ENCODE measurements at places on chromosomes 3 and 15. TPM values are rescaled to one million over a fixed set of nuclear protein-coding genes. Genes with fewer than 3 reads are reported as not detected.

ISL2 gene
- total RNA-seq: 1.6 TPM

KY gene
- not detected for total RNA-seq

FAM43A gene
- 1.8 TPM for total RNA-seq

GUCA1C gene
- not detected for total RNA-seq

SLC12A8 gene
- total RNA-seq: 6.2 TPM

COL8A1 gene
- total RNA-seq: 84.6 TPM

LAMB2 gene
- 215 TPM for total RNA-seq

FETUB gene
- not detected for total RNA-seq

TRPM1 gene
- not detected for total RNA-seq

GABRG3 gene
- total RNA-seq: not detected

GOLGA6D gene
- total RNA-seq: not detected

LRRN1 gene
- 0.17 TPM for total RNA-seq

GLCE gene
- 19.0 TPM for total RNA-seq

PXYLP1 gene
- total RNA-seq: 5.5 TPM

LYZL4 gene
- total RNA-seq: not detected

KLF15 gene
- total RNA-seq: 3.3 TPM

C3orf80 gene
- total RNA-seq: not detected

LRRIQ4 gene
- not detected for total RNA-seq

SERF2 gene
- 1,279 TPM for total RNA-seq

UQCRC1 gene
- total RNA-seq: 311 TPM

C3orf18 gene
- 7.7 TPM for total RNA-seq

CLDN1 gene
- total RNA-seq: 0.59 TPM

TPRG1 gene
- total RNA-seq: not detected

UBE2E2 gene
- 35.0 TPM for total RNA-seq

NOX5 gene
- total RNA-seq: not detected

ARGFX gene
- not detected for total RNA-seq

ANKUB1 gene
- total RNA-seq: not detected

PRC1 gene
- 172 TPM for total RNA-seq

TF gene
- not detected for total RNA-seq

INKA1 gene
- 2.5 TPM for total RNA-seq

XIRP1 gene
- total RNA-seq: not detected

RETNLB gene
- total RNA-seq: not detected

ITPKA gene
- 15.6 TPM for total RNA-seq

SLC12A1 gene
- not detected for total RNA-seq

FBXL22 gene
- total RNA-seq: 0.15 TPM

NR2E3 gene
- total RNA-seq: not detected

RHCG gene
- total RNA-seq: not detected

CELF6 gene
- not detected for total RNA-seq

C15orf62 gene
- total RNA-seq: not detected

LINGO1 gene
- total RNA-seq: not detected
